Activated B cell treated with CpG ODN at 0.5 μM for 24 hours (primary cell): ENCODE measurements at places on chromosomes 7 and 10.

DNA sequence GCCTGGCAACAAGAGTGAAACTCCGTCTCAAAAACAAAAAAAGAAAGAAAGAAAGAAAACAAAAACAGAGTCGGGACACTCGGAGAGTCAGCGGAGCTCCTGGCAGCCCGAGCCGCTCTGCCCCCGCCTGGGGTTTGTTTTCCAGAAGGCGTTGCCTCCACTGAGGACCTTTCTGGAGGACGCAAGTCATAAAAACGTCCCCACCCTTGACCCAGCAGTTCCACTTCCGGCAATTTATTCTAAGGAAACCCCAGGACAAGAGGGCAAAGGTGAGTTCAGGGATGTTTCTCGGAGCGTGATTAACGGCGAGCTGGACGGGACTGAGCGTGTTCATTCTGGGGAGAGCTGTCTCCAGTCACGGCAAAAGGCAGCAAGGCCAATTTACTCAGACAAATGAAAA, 27.0 kb upstream of the SUN1 start:
- no peaks in the 10 kb centered on the region for H3K36me3 ChIP-seq
- H3K4me3 ChIP-seq, result no peak overlapping the region
- DNase-seq, result no peak
- H3K27ac ChIP-seq, result no peak overlapping the region
- H3K4me1 ChIP-seq, result no peaks in the 10 kb centered on the region

- H3K4me1 ChIP-seq, result no peaks in the 10 kb centered on the region
- H3K27ac ChIP-seq, result no peak overlapping the region
- H3K36me3 ChIP-seq, result no peaks in the 10 kb centered on the region
- no peak for DNase-seq
- H3K4me3 ChIP-seq, result no peak overlapping the region
Measured at GRCh38 chr10:71078454-71079145, 133.8 kb upstream of the UNC5B start.

DNA sequence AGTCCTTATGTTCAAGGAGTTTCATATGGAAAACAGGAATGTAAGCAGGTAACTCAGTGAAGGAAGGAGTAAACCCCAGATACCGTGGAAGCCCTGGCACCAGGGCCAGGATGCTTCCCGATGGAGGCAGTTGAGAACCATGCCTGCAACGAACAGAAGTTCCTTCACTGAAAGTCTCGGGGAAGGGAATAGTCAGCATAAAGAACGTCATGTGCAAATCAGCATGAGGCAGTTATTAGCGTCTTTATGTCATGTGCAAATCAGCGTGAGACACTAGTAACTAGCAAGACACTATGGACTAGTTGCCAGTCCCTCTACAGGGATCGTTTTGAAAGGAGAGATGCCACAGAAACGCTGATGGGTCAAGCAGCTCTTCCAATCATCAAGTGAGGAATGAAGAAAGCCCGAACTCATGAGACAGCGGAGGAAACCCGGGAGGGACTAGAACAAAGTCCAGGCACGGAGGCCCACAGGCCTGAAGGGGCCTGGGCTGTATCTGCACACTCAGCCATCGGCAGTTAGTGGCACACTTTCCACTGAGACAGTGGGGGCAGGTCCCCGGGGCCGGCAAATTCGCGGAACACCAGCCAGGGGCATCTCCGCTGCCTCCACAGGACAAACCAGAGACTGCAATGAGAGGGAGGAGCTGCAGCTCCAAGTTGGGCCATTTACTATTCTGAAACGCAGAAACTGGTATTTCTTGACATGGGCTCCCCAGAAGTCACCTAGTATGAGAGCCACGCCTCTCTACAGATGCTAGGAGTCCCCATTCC, 109.6 kb downstream of the SFMBT2 start:
- H3K36me3 ChIP-seq, result peaks cover 3% of the 10 kb centered on the region
- peaks cover 47% of the 10 kb centered on the region for H3K4me1 ChIP-seq
- H3K27ac ChIP-seq, result no peak overlapping the region
- no peak for DNase-seq
- no peak overlapping the region for H3K4me3 ChIP-seq
- no peaks in the 10 kb centered on the region for H3K27me3 ChIP-seq

GRCh38 chr10:46228563-46229071, 58.2 kb upstream of the ANTXRL start:
- DNase-seq, result no peak
- no peaks in the 10 kb centered on the region for H3K36me3 ChIP-seq
- H3K4me1 ChIP-seq, result no peaks in the 10 kb centered on the region
- no peak overlapping the region for H3K27ac ChIP-seq
- no peaks in the 10 kb centered on the region for H3K27me3 ChIP-seq

DNA sequence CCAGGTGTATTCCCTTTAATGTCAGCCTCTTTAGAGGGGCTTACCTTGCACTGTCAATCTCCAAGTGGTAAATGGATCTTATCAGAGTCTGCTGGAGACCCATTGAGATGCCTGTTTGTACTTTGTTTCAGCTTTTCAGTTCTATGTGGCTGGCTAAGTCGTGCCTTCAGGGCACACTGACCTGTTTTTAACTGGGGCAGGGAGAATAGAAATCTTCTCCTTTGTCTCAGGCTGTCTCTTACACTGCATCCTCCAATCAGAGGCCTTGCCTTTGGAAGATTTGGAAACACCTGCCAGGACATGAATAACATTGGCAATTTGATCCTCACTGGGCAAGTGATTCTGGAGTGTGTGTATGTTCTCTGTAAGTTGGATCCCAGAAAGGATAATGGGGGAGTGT, 65.0 kb downstream of the POU6F2 start:
- H3K36me3 ChIP-seq, result no peaks in the 10 kb centered on the region
- H3K4me1 ChIP-seq, result no peaks in the 10 kb centered on the region
- peaks cover 2% of the 10 kb centered on the region for H3K27me3 ChIP-seq
- H3K4me3 ChIP-seq, result no peak overlapping the region

- no peaks in the 10 kb centered on the region for H3K36me3 ChIP-seq
- no peaks in the 10 kb centered on the region for H3K4me1 ChIP-seq
- no peak overlapping the region for H3K27ac ChIP-seq
- no peak for DNase-seq
- no peak overlapping the region for H3K4me3 ChIP-seq
Measured at GRCh38 chr10:34862892-34863291, 47.8 kb upstream of the PARD3 start.

- peaks cover 4% of the 10 kb centered on the region for H3K4me1 ChIP-seq
- no peak for DNase-seq
- no peak overlapping the region for H3K4me3 ChIP-seq
- no peak overlapping the region for H3K27ac ChIP-seq
Measured at GRCh38 chr10:84188815-84189214, 5.5 kb upstream of the CDHR1 start.

- no peaks in the 10 kb centered on the region for H3K27me3 ChIP-seq
- H3K4me3 ChIP-seq, result no peak overlapping the region
- no peak for DNase-seq
- no peaks in the 10 kb centered on the region for H3K36me3 ChIP-seq
Measured at GRCh38 chr10:18409599-18410397, 241.6 kb downstream of the NSUN6 start.

DNA sequence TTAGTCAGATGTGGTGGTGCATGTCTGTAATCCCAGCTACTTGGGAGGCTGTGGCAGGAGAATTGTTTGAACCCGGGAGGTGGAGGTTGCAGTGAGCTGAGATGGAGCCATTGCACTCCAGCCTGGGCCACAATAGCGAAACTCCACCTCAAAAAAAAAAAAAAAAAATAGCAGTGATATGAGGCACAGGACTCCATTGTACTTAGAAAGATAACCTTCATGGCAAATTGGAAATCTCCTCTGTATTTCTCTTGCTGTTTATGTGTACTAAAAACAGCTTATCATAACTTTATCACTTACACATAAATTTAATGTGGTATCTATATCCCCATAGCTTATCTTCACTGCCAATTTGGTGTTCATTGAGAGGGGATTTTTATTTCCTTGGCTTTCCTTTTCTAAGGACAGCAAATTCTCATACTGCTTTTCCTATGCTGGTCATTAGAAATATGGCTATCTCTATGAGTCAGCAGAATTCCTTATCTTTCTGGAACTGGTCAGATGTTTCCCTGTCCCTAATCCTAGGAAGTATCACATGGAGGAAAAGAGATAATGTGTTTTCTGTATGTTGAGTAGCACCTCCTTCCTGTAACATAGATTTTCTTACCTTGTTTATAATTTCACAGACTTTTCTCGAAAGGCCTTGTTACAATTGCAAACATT, 40.6 kb upstream of the ZEB1 start:
- H3K27ac ChIP-seq, result no peak overlapping the region
- DNase-seq, result no peak
- no peaks in the 10 kb centered on the region for H3K4me1 ChIP-seq
- H3K36me3 ChIP-seq, result no peaks in the 10 kb centered on the region

- peaks cover 46% of the 10 kb centered on the region for H3K27me3 ChIP-seq
- peaks cover 55% of the 10 kb centered on the region for H3K4me1 ChIP-seq
- H3K4me3 ChIP-seq, result peak overlapping the region; percentile 81
- no peaks in the 10 kb centered on the region for H3K36me3 ChIP-seq
- peak overlapping the region; percentile 41 for H3K27ac ChIP-seq
Measured at GRCh38 chr7:151249034-151249731, 689 bp upstream of the SMARCD3 start.

DNA sequence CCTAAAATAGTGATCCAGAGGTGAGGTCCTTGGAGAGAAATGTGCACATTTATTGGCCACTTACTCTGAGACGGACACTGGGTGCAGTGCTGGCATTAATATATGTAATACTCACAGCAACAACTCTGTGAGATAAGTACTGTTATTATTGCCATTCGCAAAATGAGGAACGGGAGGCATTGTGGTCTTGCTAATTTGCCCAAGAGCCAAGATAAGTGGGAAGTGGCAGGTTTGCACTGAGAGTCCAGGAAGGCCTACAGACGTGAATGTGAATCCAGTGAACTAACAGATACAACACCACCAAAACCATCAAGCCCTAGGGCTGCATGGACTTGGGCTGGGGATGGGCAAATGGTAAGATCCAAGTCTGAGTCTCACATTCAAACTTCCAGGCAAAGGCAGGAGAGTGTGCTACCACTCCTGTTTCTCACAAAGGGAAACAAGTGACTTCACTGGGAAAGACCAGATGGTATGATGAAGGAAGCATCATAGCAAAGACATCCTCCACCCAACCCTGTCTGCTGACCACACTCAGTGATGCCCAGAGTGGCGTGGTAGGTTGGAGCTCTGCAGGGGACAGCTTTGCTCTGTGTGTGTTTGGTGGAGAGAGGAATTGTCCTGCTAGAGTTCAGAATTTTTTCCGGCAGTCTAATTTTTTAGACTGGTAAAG, 19.2 kb downstream of the TMEM273 start:
- peak overlapping the region; percentile 21 for H3K27ac ChIP-seq
- H3K27me3 ChIP-seq, result no peaks in the 10 kb centered on the region
- H3K4me1 ChIP-seq, result peaks cover 38% of the 10 kb centered on the region
- H3K4me3 ChIP-seq, result no peak overlapping the region
- no peak for DNase-seq

- H3K4me1 ChIP-seq, result peaks cover 99% of the 10 kb centered on the region
- H3K27ac ChIP-seq, result peak overlapping the region; percentile 88
- peaks cover 28% of the 10 kb centered on the region for H3K36me3 ChIP-seq
- no peak for DNase-seq
- H3K4me3 ChIP-seq, result peak overlapping the region; percentile 57
- no peaks in the 10 kb centered on the region for H3K27me3 ChIP-seq
Measured at GRCh38 chr10:124650263-124650662, 93.9 kb downstream of the FAM53B start.

GRCh38 chr7:150855046-150855445, 2.7 kb downstream of the AOC1 start:
- H3K4me3 ChIP-seq, result no peak overlapping the region
- H3K36me3 ChIP-seq, result no peaks in the 10 kb centered on the region
- H3K27ac ChIP-seq, result no peak overlapping the region
- DNase-seq, result no peak
- H3K27me3 ChIP-seq, result peaks cover 22% of the 10 kb centered on the region
- H3K4me1 ChIP-seq, result no peaks in the 10 kb centered on the region

DNA sequence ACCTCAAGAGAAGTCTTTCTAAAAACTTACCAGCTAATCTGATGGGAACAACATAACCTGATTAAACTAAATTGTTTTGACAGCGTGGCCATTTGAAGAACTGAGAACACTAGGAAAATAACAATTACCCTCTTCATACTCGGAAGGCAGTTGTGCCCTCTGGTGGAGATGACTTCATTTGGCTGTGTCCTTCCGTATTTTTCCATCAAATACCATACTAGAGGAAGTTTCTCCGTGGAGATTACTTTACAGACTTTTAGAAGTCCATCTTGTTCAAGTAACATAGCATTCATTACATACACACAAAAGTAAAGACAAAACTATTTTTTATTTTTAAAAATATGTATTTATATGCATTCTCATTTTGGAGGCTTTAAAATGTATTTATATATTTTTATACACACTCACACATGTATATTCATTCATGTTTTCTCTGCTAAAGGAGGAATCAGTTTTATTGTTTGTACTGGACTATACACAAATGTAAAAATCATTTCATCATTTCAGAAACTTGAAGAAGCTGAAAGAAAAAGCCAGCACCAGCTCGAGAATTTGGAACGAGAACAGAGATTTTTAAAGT, 25.2 kb downstream of the SMNDC1 start:
- DNase-seq, result no peak
- peak overlapping the region; percentile 38 for H3K4me3 ChIP-seq
- H3K36me3 ChIP-seq, result peaks cover 11% of the 10 kb centered on the region
- H3K4me1 ChIP-seq, result peaks cover 24% of the 10 kb centered on the region
- H3K27ac ChIP-seq, result no peak overlapping the region
- no peaks in the 10 kb centered on the region for H3K27me3 ChIP-seq

- no peak for DNase-seq
- H3K27me3 ChIP-seq, result no peaks in the 10 kb centered on the region
Measured at GRCh38 chr10:100510533-100511308, 8.9 kb downstream of the SEC31B start.

DNA sequence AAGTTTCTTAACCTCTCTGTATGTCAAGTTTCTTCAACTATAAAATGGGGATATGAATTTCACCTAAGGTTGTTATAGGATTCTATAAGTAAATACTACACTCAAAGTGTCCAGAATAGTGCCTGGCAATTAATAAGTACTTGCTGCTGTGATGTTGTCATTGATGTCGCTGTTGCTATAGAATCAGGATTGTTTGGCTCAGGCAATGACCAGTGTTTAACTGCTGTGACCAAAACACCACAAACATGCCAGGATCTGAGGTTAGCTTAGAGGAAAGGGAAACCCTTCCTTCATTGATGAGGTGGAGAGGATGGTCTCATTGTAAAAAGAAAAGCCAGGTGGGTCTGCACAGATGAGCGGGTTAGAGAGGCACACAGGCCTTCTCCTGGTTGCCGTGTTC, 223.1 kb upstream of the INHBA start:
- H3K27ac ChIP-seq, result no peak overlapping the region
- no peaks in the 10 kb centered on the region for H3K27me3 ChIP-seq
- peaks cover 17% of the 10 kb centered on the region for H3K4me1 ChIP-seq
- H3K36me3 ChIP-seq, result no peaks in the 10 kb centered on the region

GRCh38 chr10:15567952-15568351, 151.8 kb downstream of the ITGA8 start:
- no peak overlapping the region for H3K4me3 ChIP-seq
- H3K27me3 ChIP-seq, result no peaks in the 10 kb centered on the region
- no peaks in the 10 kb centered on the region for H3K36me3 ChIP-seq

DNA sequence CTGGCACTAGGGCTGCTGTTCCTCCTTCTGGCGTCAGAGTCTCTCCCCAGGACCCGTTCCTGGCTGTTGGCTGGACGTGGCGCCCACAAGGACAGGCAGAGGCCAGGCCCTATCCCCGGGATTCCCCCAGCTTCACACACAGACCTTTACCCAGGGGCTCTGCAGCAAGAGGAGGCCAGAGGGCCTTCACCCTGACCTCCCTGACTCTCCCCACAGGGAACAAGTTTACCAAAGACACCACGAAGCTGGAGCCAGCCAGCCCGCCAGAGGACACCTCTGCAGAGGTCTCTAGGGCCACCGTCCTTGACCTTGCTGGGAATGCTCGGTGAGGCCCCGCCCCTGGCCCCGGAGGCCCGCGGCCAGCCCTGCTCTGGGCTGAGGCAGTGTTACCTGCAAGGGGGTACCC, 82.2 kb downstream of the GTF2IRD1 start:
- no peaks in the 10 kb centered on the region for H3K36me3 ChIP-seq
- no peak for DNase-seq
- no peak overlapping the region for H3K27ac ChIP-seq
- H3K4me3 ChIP-seq, result no peak overlapping the region
